ENCODE measurements at places on chromosomes 13 and 19.

DNA sequence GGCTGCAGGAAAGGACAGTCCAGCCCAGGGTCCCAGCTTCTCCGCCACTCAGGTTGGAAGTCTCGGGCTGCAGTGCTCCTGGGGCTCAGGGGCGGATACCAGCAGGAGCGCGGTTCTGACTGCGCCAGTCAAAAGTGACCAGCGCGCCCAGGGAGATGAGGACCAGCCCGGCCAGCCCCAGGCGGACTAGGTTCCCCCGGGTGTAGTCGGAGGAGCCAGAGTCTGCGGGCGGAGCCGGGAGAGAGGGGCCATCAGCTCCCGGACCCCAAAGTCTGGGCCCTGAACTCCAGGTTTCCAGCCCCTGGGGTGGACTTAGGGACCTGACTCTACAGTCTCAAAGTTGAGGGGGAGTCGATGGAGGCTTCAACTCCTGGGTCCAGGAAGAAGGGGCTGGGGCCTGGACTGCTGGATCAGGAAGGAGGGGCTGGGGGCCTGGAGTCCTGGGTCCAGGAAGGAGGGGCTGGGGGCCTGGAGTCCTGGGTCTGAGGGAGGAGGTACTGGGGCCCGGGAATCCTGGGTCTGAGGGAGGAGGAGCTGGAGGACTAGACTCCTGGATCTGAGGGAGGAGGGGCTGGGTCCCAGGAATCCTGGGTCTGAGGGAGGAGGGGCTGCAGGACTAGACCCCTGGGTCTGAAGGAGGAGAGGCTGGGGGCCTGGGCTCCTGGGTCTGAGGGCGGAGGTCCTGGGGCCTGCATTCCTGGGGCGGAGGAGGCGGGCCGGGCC lies 5.3 kb downstream of the OSCAR start:
- no peak for DNase-seq

- peak; percentile 39 for DNase-seq
Observed at GRCh38 chr19:55526216-55527196, 10.4 kb downstream of the SBK2 start.

DNA sequence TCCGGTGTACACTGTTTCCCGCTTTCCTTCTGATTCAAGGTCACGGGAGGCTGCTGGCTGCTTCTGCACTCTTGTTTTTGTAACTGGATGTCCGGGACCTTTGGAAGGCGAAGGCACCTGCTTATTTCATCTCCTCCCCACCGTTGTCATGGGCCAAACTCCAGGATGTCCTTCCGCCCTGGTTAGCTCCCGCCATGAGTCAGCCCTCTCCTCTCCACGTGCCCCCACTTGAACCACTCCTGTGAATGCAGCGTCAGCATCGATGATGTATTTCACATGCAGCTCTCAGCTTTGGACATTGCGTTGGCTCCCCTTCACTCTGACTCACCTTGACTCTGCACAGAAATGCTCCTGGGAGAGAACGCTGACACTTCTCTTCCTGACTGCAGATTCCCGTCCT lies 5.5 kb upstream of the GALP start:
- DNase-seq: no peak

- DNase-seq: no peak
Observed at GRCh38 chr19:31109636-31110035, 239.6 kb downstream of the TSHZ3 start.

GRCh38 chr13:33261387-33262061 lies 24.0 kb downstream of the STARD13 start:
- DNase-seq: peak; percentile 35

DNA sequence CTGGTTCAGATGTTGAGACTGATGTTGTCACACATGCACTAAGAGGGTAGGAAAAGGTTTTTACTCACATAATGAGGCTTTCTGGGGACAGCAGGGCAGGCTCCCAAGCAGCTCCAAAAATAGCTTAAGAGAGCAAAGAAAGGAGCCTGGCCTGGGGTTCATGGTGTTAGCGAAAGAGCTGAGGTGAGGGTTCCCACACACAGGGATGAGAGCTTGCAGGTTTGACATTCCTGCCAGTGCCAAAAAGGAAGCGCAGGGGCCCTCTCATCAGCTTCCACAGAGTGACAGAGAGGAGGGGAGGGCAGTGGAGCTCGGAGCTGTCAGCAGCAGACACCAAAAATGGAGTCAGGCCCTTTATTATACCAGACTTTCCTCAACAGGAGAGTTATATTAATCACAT lies 65.5 kb upstream of the FAM216B start:
- DNase-seq: no peak

- DNase-seq: no peak
Observed at GRCh38 chr13:39283072-39283471, 244.8 kb downstream of the NHLRC3 start.

- DNase-seq: no peak
Observed at GRCh38 chr19:16034958-16035560, 41.2 kb upstream of the TPM4 start.

DNA sequence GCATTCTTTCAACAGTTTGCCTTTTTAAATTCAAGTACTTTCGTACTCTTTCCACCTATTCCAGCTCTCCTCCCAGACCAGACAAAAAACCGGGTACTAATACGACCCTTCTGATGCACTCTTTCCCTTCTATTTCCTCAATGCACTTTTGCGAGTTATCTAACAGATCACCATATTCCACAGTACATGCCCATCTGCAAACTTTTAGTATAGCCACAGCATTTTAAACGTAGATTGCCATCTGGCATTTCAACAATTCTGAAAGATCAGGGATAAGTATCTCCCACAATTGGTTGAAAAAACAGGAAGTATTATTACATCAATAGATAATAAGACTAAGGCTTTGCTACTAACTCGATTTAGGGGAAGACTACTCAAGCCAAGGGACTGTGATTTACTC lies 31.5 kb downstream of the RBM26 start:
- no peak for DNase-seq

DNA sequence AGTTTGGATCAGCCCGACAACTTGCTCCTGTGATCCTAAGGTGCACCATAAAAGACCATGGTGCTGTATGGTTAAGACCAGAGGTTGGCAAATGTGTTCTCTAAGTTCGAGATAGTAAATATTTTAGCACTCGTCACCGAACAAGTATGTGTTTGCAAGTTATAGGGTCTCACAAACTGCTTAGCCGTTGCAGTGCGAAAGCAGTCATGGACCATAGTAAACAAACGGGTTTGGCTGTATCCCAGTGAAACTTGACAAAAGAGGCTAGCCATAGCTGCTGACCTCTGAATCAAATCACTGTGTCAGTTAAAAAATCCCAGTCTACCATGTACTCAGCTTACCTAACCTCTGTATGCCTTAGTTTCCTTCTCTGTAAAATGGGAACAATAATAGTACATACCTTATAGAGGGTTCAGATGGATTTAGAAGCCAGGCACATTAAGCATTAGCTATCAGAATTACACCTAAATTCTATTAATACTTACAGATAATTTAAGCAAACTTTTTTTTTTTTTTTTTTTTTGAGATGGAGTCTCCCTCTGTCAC lies 72.1 kb downstream of the IPO5 start:
- no peak for DNase-seq

DNA sequence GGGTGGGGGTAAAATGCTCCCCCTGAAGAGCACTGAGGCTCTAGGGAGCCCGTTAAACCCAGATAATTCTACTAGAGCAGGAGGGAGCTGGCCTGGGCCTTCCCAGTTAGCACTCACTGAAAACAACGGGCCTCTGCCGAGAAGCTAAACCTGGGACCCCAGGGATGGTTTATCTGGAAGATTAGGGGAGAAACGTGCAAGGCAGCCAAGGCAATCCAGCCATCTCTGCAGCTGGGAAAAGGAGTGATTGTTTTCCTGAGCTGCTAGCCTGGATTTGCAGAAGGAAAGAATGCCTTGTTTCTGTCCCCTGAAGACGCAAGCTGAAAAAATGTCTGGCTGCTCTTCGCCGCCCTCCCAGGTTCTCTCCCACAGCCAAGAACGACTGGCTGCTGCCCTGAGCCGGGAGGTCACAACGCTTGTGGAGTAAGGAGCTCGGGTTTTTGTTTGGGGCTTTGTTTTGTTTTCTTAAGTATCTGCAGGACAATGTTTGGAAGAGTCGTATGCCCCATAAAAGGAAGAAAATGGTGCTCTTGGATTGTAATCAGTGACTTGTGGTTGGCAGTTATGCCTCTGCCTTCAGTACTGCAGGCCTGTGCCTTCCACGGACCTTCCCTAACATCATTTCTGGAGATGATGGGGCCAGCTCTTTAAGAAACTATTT lies 31.5 kb downstream of the COL4A2 start:
- peak; percentile 73 for DNase-seq
